ENCODE measurements at places on chromosomes 3 and 15. TPM values are rescaled to one million over a fixed set of nuclear protein-coding genes. Genes with fewer than 3 reads are reported as not detected.

DNA sequence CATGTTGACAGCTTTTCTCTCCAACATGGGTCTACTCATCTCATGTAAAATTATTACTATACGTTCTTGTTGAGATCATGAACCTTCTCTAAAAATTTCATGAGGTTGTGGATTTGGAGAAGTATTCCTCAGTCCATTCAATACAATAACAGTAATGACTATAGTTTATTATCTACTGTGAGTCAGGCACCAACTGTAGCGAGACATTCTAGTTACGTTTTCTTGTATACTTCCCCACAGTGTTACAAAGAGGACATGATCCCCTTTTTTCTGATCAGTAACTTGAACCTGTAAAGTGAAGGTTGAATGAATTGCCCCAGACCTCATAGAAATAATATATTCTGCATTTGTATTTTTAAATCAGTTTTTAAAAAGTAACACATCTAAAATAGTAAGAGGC lies 76.4 kb downstream of the AKAP13 start:
- no peak for DNase-seq
- no peak overlapping the region for H3K27ac ChIP-seq
- H3K36me3 ChIP-seq: peaks cover 4% of the 10 kb centered on the region
- no peaks in the 10 kb centered on the region for H3K27me3 ChIP-seq

DNA sequence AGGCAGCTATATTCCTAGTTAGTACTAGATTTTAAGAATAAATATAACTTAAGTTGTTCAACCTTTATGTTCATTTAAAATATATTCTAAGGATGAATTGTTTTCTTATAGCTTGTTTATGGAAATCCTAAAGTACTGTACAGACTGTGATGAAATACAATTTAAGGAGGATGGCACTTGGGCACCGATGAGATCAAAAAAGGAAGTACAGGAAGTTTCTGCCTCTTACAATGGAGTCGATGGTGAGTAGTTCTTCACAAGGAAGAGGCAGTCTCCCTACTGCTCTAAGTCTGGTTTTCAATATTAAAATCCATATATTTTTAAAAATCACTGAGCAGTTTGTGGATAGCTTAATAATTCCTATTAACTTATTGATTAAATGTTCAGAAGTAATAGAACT lies 29.6 kb downstream of the CALML4 start:
- no peak overlapping the region for H3K4me3 ChIP-seq
- H3K27me3 ChIP-seq: no peaks in the 10 kb centered on the region
- no peaks in the 10 kb centered on the region for H3K4me1 ChIP-seq
- H3K36me3 ChIP-seq: peaks cover 39% of the 10 kb centered on the region
- no peak for DNase-seq

- no peak overlapping the region for H3K4me3 ChIP-seq
- H3K4me1 ChIP-seq: no peaks in the 10 kb centered on the region
- H3K27me3 ChIP-seq: peaks cover 8% of the 10 kb centered on the region
These were observed 101.2 kb downstream of the SMAD6 start for GRCh38 chr15:66803182-66803729.

DNA sequence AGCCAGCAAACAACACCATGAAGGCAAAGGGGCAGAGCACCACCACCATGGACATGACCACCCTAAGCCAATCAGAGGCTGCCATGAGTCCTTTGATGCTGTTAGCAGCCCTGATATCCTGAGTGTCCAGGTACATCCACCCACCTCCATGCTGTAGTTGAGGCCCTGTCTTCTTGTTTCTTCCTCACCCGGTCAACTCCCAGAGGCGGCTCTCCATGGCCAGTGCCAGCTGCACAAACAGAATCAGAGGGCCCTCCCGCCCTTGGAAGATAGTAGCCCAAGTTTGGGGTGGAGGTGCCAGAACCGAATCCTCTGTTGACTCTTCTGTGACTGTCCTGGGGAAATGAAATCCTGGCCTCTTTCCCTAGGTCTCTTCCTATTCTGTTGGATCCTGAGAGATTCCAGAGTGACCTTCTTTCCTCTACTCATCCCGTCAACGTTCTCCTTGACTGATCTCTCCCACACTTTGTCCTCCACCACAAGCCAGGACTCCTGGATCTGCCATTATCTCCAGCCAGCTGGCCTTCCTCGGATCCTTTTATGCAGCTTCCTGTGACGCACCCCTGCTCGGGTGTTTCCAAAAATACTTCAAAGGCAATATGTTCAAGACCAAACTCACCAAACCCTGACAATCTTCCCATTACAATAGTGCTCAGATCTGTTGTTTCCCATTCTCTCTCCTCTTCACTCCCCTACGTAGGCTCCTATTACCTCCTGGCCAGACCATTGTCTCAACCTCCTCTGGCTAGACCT lies 45.4 kb upstream of the DLG1 start:
- no peak for DNase-seq
- H3K36me3 ChIP-seq: no peaks in the 10 kb centered on the region
- H3K4me3 ChIP-seq: no peak overlapping the region
- no peaks in the 10 kb centered on the region for H3K4me1 ChIP-seq

- DNase-seq: no peak
- peaks cover 37% of the 10 kb centered on the region for H3K36me3 ChIP-seq
- H3K27me3 ChIP-seq: no peaks in the 10 kb centered on the region
- no peak overlapping the region for H3K4me3 ChIP-seq
- H3K27ac ChIP-seq: no peak overlapping the region
- H3K4me1 ChIP-seq: peaks cover 53% of the 10 kb centered on the region
These were observed 41.1 kb upstream of the APH1B start for GRCh38 chr15:63236272-63236671.

GRCh38 chr15:92391640-92392039 lies 2.0 kb upstream of the ST8SIA2 start:
- peak; percentile 61 for DNase-seq
- H3K4me3 ChIP-seq: no peak overlapping the region
- H3K27ac ChIP-seq: no peak overlapping the region

DNA sequence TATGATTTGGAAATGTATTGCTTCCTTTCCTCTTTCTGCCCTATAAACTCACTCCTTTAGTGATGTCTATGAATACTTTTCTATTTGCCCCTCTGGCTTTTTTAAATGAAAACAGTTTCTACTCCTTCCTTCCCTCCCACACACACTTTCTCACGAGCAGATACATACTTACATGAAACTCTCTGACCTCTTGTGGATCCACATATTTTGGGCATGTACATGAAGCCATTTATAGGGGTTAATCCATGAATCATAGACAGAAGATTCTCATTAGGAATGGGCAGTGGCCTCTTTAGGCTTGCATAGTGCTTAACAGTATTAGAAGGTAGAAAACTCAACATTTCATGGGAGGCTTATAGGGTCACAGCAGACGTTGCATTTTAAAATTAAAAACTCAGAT lies 24.8 kb downstream of the ANAPC13 start:
- H3K4me3 ChIP-seq: no peak overlapping the region
- H3K36me3 ChIP-seq: no peaks in the 10 kb centered on the region
- H3K27ac ChIP-seq: no peak overlapping the region
- DNase-seq: no peak

DNA sequence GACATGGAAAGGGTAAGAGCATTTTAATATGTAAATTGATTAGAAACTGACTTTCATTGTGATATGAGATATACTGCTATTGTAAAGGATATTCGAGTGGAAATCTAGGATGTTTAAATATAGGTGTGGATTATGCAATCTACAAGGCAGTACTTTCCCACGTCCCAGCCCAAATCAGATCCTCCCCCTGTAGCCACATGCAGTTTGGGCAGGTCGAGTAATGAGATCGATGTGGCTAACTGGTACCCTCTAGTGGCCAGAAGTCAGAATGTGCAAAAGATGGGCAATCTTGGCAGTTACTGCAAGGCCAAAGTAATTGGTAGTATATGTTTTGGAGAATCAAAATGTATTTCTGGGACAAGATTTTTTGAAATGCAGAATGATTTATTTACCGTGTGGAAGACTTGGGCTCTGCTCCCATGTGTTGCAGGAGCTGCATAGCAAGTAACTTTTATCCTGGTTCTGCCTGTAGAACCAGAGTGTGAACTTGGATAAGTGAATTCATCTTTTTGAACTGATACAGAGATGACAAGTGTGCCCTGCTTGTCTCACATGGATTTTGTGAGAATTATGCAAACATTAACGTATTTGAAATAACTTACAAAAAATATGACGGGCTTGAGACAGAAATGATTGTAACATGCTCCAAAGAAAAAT lies 94.5 kb upstream of the ADAMTSL3 start:
- no peaks in the 10 kb centered on the region for H3K36me3 ChIP-seq
- peaks cover 3% of the 10 kb centered on the region for H3K27me3 ChIP-seq
- DNase-seq: peak; percentile 85
- H3K27ac ChIP-seq: no peak overlapping the region
- H3K4me1 ChIP-seq: no peaks in the 10 kb centered on the region
- no peak overlapping the region for H3K4me3 ChIP-seq

DNA sequence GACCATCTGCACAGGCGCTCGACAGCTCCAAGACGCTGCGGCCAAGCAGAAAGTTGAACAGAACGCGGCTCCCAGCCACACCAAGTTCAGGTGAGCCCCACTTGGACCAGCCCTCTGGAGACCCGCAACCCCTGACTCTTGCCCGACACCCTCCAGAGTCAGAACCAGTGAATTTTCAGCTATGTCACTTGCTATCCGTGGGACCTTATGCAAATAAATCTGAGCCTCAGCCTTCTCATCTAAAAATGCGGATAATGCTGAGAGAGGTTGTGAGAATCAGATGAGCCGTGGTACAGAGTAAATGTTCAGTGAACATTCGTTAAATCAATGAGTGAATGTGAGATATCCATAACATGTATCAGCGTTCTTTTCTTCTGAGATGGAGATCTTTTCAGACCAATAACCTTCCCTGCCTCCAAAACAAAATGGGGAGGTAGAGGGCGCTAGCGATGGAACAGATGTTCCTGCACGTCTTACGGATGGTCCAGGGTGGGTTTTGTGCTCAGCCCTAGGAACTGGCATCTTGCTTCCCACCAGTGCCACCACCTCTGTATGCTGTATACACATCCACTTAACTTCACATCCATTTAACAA lies 524 bp downstream of the MRPS11 start:
- peak overlapping the region; percentile 97 for H3K27ac ChIP-seq
- peaks cover 35% of the 10 kb centered on the region for H3K4me1 ChIP-seq
- no peak for DNase-seq
- H3K36me3 ChIP-seq: peaks cover 40% of the 10 kb centered on the region

DNA sequence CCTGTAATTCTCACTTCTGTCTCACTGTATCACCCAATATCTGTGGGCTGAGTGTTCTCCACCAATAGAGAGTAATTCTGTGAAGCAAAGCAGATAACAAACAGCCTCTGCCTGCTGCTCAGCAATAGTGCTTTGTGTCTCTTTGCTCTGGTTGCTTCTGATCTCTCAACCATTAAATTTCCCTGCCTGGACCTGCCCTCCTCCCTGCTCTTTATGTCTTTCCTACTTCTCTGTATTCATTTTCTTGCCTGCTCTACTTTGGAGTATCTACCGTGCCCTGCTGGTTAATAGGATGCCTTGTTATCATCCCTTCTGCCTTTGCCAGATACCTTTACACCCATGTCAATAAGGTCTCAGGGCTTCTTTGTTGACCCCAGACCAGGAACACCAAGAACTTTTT lies 102.9 kb upstream of the CGNL1 start:
- no peak for DNase-seq
- H3K36me3 ChIP-seq: peaks cover 20% of the 10 kb centered on the region
- H3K4me1 ChIP-seq: no peaks in the 10 kb centered on the region
- no peak overlapping the region for H3K27ac ChIP-seq
- H3K4me3 ChIP-seq: no peak overlapping the region
- H3K27me3 ChIP-seq: no peaks in the 10 kb centered on the region

DNA sequence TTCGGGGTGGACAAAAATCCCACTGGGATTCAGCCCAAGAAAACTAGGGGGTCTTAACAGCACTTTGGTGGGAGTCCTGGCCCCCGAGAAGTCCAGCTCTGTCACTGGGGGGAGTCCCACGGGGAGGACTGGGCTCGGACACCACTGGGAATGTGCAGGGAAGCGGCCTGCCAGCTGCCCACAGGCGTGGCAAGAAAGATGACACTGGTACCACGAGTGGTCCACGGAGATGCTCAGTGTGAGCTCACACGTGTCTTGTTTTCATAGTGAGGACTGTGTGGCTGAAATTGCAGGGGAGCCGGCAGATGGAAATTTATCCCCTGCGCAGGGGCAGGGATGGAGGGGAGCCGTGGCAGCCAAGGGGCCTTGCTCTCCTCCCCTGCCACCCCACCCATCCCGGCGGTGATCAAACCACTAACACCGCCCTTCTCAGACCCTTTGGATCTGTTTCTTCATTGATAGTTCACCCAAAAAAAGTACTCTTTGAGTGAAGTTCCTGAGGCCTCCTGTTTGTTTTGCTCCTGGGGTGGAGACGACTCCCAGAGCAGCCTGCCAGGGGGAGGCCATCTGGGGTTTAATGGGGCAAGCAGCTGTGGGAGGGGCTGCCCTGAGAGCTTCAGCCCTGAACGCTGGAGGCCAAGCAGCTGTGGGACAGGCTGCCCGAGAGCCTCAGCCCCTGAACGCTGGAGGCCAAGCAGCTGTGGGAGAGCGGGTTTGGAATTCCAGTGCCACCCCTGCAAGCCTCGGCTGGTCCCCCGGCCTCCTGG lies 130.9 kb downstream of the LRRK1 start:
- no peak for DNase-seq
- no peak overlapping the region for H3K4me3 ChIP-seq
- no peaks in the 10 kb centered on the region for H3K4me1 ChIP-seq
- no peaks in the 10 kb centered on the region for H3K27me3 ChIP-seq
- no peak overlapping the region for H3K27ac ChIP-seq

DNA sequence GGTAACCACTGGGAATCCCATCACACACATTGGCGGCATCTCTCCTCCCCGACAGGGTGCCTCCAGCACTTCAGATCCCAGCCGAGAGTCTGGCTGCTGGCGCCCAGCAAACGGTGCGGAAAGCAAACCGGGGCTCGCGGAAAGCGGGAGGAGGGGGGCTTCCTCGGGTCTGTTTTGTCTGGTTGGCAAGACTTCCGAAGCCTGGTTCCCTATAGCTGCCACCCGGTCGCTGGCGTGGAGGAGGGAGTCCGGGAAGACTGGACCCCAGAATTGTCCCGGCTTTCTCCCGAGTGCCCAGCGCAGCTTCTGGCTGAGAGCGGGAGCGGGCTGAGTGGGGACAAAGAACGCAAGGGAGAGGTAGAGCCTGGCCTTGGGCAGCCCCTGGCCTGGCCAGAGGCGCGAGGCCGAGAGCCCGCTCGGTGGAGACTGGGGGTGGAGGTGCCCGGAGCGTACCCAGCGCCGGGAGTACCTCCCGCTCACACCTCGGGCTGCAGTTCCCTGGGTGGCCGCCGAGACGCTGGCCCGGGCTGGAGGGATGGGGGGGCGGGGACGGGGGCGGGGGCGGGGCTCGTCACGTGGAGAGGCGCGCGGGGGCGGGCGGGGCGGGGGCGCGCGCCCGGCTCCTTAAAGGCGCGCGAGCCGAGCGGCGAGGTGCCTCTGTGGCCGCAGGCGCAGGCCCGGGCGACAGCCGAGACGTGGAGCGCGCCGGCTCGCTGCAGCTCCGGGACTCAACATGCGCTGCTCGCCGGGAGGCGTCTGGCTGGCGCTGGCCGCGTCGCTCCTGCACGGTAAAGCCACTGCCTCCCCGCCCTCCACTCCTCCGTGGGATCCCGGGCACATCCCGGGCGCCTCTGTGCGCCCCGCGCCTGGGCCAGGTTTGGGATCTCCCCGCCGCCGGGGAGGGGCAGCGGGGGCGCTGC lies at the start of gene CHRNA7:
CHRNA7 (plus strand) TSS at position 654 of the 920 bp plus-strand sequence; CDS start at position 734, 80 bp downstream.
- peak; percentile 61 for DNase-seq
- H3K27me3 ChIP-seq: peaks cover 65% of the 10 kb centered on the region
- no peak within 1 kb of the TSS for H3K27ac ChIP-seq
- H3K4me3 ChIP-seq: peak within 1 kb of the TSS; percentile 4

GRCh38 chr3:27166888-27167287 lies 202.3 kb downstream of the NEK10 start:
- H3K4me3 ChIP-seq: no peak overlapping the region
- no peaks in the 10 kb centered on the region for H3K27me3 ChIP-seq
- no peak for DNase-seq
- no peaks in the 10 kb centered on the region for H3K36me3 ChIP-seq
- H3K4me1 ChIP-seq: no peaks in the 10 kb centered on the region
- H3K27ac ChIP-seq: no peak overlapping the region

ACKR4 gene
- total RNA-seq: 0.26 TPM

TIMP4 gene
- 0.19 TPM for total RNA-seq

GOLGA6L7 gene
- not detected for total RNA-seq

All from activated CD4-positive, alpha-beta T cell treated with anti-CD3 and anti-CD28 coated beads, Interleukin-2, amount 10 ng/mL, durations not matched to agents 24 days and 14 days (primary cell).